ENCODE measurements at places on chromosomes 13 and 19. TPM values are rescaled to one million over a fixed set of nuclear protein-coding genes. Genes with fewer than 3 reads are reported as not detected.

GRCh38 chr19:35165200-35166058, 10.9 kb downstream of the FXYD5 start:
- H3K36me3 ChIP-seq = peaks cover 68% of the 10 kb centered on the region
- H3K4me1 ChIP-seq = no peaks in the 10 kb centered on the region
- H3K27me3 ChIP-seq = no peaks in the 10 kb centered on the region
- no peak overlapping the region for H3K27ac ChIP-seq
- H3K4me3 ChIP-seq = no peak overlapping the region

GRCh38 chr19:47129579-47129978, 1.1 kb upstream of the SAE1 start:
- peaks cover 29% of the 10 kb centered on the region for H3K4me1 ChIP-seq
- no peak overlapping the region for H3K4me3 ChIP-seq
- DNase-seq = no peak
- H3K36me3 ChIP-seq = peaks cover 36% of the 10 kb centered on the region
- no peaks in the 10 kb centered on the region for H3K27me3 ChIP-seq

- peak; percentile 97 for DNase-seq
- no peaks in the 10 kb centered on the region for H3K27me3 ChIP-seq
- H3K36me3 ChIP-seq = peaks cover 27% of the 10 kb centered on the region
- peaks cover 37% of the 10 kb centered on the region for H3K4me1 ChIP-seq
- H3K27ac ChIP-seq = peak overlapping the region; percentile 61
Measured at GRCh38 chr13:102800145-102801041, 1.5 kb downstream of the BIVM start.

DNA sequence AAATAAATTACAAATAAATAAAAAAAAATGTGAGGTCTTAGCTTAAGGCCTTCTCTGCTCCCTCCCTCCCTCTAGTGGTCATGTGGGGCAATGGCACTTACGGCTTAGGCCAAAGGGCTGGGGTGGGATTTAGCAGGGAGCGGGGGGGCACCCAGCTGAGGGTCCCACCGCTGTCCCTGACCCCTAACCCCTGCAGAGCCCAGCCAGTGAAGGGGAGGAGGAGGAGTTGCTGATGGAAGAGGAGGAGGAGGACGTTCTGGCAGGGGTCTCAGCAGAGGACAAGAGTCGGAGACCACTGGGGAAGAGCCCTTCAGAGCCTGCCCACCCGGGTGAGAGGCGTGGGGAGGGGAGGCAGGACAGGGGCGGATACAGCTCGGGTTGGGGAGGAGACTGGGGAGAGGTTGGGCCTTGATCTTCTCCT, 9.3 kb downstream of the MPND start:
- H3K36me3 ChIP-seq = peaks cover 18% of the 10 kb centered on the region
- H3K4me3 ChIP-seq = no peak overlapping the region
- no peaks in the 10 kb centered on the region for H3K27me3 ChIP-seq
- DNase-seq = peak; percentile 46

DNA sequence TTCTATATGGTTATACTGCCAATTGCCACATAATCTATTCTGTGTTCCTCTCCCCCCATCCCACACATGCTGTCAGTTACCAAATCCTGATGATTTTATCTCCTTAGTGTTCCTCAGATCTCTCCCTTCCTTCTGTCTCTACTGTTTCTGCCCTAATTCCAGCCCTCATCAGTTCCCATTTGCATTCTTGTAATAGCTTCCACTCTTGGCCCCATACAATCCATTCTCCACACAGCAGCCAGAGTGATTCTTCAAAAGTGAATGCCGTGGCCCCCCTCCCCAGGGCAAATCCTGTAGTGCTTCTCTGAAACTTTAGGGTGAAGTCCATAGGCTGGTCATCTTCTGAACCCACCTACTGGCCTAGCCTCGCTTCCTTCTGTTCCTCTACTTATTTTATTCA, 114.4 kb downstream of the ZAR1L start:
- H3K36me3 ChIP-seq = no peaks in the 10 kb centered on the region
- H3K4me3 ChIP-seq = no peak overlapping the region
- no peaks in the 10 kb centered on the region for H3K4me1 ChIP-seq
- H3K27ac ChIP-seq = no peak overlapping the region
- DNase-seq = no peak
- no peaks in the 10 kb centered on the region for H3K27me3 ChIP-seq

DNA sequence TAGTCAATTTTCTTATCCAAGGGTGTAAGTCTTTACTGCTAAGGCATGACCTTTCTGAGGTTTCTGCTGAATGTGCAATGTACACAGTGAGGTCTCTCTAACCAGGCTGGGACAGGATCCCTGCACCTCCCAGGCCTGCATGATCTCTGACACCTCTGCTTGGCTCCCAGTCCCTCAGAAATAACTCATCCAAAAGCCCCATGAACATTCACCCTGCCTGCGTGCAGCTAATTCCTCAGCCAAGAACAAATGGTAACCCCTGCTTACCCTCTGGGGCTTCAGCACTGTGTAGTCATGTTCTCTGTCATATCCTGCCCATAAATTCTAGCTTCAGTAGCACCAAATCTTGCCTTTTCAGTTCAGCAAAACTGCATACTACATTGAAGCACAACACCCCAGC, 1146.3 kb upstream of the MIR17HG start:
- no peak overlapping the region for H3K4me3 ChIP-seq
- H3K4me1 ChIP-seq = no peaks in the 10 kb centered on the region
- H3K27me3 ChIP-seq = no peaks in the 10 kb centered on the region
- no peak overlapping the region for H3K27ac ChIP-seq

DNA sequence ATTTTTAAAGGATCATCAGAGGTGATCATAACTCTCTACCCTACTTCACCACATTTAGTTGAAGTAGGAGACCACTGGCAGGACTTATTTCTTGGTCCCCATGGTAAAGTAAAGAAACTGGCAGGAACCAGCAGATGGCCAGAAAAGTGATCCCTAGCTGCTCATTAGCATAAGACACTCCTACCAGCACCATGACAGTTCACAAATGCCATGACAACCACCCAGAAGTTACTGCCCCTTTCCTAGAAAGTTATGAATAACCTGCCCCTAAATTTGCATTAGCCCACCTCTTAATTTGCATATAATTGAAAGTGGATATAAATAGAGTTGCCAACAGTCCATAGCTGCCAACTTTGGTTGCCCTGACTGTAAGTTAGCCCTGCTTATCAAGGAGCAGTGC, 18.4 kb upstream of the RUBCNL start:
- H3K4me3 ChIP-seq = no peak overlapping the region
- no peaks in the 10 kb centered on the region for H3K36me3 ChIP-seq
- H3K27ac ChIP-seq = no peak overlapping the region
- no peak for DNase-seq
- no peaks in the 10 kb centered on the region for H3K27me3 ChIP-seq

- no peaks in the 10 kb centered on the region for H3K36me3 ChIP-seq
- peaks cover 11% of the 10 kb centered on the region for H3K4me1 ChIP-seq
- no peak overlapping the region for H3K4me3 ChIP-seq
- no peak for DNase-seq
- H3K27me3 ChIP-seq = no peaks in the 10 kb centered on the region
Measured at GRCh38 chr13:31008400-31009115, 76.1 kb downstream of the TEX26 start.

- H3K27me3 ChIP-seq = no peaks in the 10 kb centered on the region
- H3K4me1 ChIP-seq = no peaks in the 10 kb centered on the region
- H3K27ac ChIP-seq = no peak overlapping the region
- no peaks in the 10 kb centered on the region for H3K36me3 ChIP-seq
- no peak for DNase-seq
Measured at GRCh38 chr13:56187331-56187730, 953.4 kb upstream of the PRR20A start.

DNA sequence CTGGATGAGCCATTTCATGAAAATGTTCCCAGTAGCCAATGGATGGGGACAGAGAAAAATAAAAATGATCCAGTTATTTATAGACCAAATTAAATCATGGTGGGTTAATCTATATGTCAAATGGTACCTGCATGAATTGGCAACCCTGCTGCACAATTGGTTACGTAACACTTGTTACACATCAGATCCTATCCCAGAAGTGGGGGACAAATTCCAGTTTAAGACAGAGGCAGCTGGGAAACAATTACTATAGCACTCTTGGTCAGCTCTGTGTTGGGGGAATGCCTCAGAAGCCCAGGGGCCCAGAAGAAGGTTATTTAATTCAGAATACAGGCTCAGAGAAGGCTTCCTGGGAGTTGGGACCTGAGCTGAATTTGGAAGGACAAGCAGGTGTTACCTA, 81.1 kb upstream of the FLT1 start:
- H3K27me3 ChIP-seq = no peaks in the 10 kb centered on the region
- no peak for DNase-seq
- H3K4me1 ChIP-seq = peaks cover 15% of the 10 kb centered on the region
- no peak overlapping the region for H3K27ac ChIP-seq
- H3K4me3 ChIP-seq = no peak overlapping the region

DNA sequence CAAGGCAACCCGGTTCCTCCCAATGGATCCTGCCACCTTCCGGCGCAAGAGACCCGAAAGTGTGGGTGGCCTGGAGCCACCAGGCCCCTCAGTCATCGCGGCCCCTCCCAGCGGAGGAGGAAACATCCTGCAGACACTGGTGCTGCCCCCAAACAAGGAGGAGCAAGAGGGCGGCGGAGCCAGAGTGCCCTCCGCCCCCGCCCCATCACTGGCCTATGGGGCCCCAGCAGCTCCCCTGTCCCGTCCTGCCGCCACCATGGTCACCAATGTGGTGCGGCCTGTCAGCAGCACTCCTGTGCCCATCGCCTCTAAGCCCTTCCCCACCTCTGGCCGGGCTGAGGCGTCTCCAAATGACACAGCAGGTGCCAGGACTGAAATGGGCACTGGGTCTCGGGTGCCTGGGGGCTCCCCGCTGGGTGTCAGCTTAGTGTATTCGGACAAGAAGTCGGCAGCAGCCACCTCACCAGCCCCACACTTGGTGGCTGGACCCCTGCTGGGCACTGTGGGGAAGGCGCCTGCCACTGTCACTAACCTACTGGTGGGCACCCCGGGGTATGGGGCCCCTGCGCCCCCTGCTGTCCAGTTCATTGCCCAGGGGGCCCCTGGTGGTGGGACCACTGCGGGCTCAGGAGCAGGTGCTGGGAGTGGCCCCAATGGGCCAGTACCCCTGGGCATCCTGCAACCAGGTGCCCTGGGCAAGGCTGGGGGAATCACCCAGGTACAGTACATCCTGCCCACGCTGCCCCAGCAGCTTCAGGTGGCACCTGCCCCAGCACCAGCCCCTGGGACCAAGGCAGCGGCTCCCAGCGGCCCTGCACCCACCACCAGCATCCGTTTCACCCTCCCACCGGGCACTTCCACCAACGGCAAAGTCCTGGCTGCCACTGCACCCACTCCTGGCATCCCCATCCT, 11.2 kb upstream of the PRR19 start:
- H3K4me1 ChIP-seq = no peaks in the 10 kb centered on the region
- no peak overlapping the region for H3K4me3 ChIP-seq
- peak; percentile 76 for DNase-seq
- peaks cover 87% of the 10 kb centered on the region for H3K36me3 ChIP-seq
- no peak overlapping the region for H3K27ac ChIP-seq

DNA sequence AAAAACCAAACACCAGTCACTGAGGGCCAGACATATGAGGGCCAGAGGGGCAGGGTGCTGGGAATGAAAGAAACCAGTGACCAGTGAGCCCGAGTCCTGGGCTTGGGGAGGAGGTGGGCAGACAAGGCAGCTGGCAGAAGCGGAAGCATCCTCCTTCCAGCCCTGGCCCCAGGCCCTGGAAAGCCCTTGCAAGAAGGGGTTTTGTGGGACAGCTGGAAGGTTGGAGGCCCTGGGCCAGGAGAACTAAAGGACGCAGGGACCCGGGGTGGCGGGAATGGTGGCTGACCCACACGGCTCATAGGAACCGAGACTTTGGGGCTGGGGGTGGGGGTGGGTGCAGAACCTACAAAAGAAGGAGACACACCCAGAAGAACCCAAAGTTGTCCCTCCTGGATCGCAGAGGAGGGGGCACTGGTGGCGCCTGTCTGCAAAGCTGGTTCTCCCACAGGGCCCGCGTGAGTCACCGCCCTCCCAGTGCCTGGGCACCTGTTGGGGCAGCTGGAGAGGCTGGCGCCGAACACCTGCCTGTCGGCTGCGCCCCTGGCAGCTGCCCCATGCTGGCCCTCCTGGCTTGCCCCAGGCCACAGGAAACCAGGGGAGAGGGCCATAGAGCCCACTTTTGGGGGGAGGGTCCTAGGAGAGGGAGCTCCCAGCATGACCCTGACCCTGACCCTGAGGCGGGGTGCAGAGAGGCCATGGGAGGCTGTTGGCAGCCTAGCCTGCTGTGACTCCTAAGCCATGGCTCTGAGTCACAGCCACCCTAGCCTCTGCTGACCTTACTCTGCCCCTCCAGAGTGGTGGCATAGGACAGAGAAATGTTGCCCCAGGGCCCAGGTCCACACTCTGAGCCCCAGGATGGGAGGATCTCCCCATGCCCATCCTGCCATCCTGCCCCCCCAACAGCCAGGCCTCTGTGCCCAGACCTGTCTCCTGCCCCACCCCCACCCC, 802 bp downstream of the DMPK start:
- H3K4me3 ChIP-seq = no peak overlapping the region
- H3K36me3 ChIP-seq = peaks cover 63% of the 10 kb centered on the region
- H3K27ac ChIP-seq = no peak overlapping the region

Gene KLK12
- not detected for total RNA-seq

Gene ACER1
- total RNA-seq = not detected

All from SJSA1 (cell line).